IPS DF 6.9 (cell line): ENCODE measurements at places on chromosomes 1 and 21.

- H3K4me1 ChIP-seq: peaks cover 19% of the 10 kb centered on the region
- H3K4me3 ChIP-seq: no peak overlapping the region
- H3K27me3 ChIP-seq: no peaks in the 10 kb centered on the region
- no peak overlapping the region for H3K27ac ChIP-seq
- DNase-seq: no peak
- no peaks in the 10 kb centered on the region for H3K36me3 ChIP-seq
These were observed 123.4 kb upstream of the TNR start for GRCh38 chr1:175866776-175867175.

DNA sequence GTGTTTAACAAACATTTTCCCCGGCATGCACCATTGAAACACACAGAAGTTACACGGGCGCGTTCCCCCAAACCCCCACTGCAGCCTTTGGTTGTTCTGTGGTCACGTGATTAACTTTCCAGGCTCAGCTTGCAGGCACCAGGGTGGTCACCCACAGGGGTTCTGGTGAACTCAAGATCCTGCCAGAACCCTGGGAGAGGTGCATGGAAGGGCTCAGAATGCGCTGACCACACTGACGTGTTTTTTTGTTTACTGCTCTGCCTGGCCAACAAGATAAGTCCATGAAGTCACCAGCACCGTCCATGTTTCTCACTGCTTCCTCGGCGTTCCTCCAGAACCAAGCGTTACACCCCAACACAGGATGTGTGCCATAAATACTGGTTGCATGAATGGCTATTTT is 229.5 kb upstream of the VAMP3 start:
- H3K4me3 ChIP-seq: no peak overlapping the region
- DNase-seq: no peak
- no peaks in the 10 kb centered on the region for H3K27me3 ChIP-seq

- H3K27ac ChIP-seq: no peak overlapping the region
- H3K27me3 ChIP-seq: no peaks in the 10 kb centered on the region
- 0 out of 2 replicates have a peak, but pooled peaks cover 1% of the 10 kb centered on the region for H3K4me1 ChIP-seq
- no peak for DNase-seq
These were observed 186.3 kb downstream of the VPS13D start for GRCh38 chr1:12416101-12416500.

DNA sequence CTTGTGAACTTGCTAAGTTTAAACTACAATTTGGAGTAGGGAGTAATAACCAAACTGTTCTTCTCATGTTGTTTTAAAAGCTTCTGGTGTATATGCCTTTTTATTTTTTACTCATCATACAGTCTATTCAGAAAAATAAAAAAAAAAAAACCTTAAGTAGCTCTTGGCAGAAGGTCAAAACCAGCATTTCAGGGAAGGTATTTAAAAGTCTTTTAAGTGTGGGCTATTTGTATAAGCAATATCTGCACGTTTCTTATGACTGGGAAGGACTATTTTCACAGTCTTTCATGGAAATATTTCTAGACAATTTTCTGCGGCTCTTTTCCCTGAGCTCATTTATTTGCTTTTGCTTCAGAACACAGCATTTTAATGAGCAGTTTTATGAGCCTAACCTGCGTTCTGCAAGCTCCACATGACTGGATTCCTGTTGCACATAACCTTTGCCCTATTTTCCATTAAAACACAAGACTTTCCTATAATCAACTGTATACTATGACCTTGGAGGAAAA is 60.9 kb upstream of the C1orf105 start:
- no peak overlapping the region for H3K4me3 ChIP-seq
- DNase-seq: no peak
- H3K4me1 ChIP-seq: peaks cover 3% of the 10 kb centered on the region; the same call in 1 of the 2 replicates
- H3K36me3 ChIP-seq: no peaks in the 10 kb centered on the region
- no peaks in the 10 kb centered on the region; the same call in 1 of the 2 replicates for H3K27me3 ChIP-seq

DNA sequence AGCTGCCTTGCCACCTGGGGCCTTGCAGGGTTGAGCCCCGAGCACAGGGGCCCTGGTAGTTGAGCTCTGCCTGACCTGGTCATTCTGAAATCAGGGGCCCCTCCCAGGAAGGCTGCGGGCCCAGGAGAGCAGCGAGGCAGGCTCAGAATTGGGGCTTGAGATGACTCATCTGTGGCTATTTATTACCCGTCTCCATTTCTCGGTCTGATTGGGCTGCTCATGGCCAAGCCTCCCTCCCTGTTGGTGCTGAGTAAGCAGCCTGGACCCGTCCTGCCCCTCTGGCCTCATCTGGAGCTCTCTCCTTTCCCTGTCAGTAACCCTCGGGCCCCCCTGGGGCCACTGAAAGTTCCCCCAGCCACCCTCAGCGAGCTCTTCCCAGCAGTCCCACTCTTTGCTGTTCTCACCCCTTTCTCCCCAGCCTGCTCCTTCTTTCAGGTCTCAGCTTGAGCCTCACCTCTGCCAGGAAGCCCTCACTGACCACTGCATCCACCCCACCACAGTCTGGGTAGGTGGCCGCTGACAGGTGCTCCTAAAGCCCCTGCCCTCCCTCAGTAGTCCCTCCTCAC is 11.0 kb upstream of the TNFRSF8 start:
- no peaks in the 10 kb centered on the region for H3K27me3 ChIP-seq
- H3K4me1 ChIP-seq: peaks cover 2% of the 10 kb centered on the region
- no peak overlapping the region for H3K4me3 ChIP-seq
- H3K36me3 ChIP-seq: no peaks in the 10 kb centered on the region
- H3K27ac ChIP-seq: no peak overlapping the region
- no peak for DNase-seq

DNA sequence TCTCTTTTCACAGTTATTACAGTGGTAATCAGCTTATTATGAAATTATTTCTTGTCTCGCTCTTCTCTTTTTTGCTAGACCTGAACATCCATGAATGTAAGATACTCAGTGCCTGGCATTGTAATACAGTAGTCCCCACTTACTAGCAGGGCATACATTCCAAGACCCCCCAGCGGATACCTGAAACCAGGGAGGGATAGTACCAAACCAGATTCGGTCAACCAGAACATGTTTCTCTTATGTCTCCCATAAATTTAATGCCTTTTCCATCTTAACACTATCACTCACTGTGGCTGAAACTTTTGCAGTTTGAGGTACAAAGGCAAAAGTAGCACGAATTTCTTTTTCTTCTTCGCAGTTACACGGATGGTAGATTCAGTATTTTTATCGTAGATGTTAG is 24.6 kb upstream of the B3GALT2 start:
- H3K27me3 ChIP-seq: no peaks in the 10 kb centered on the region
- no peaks in the 10 kb centered on the region for H3K36me3 ChIP-seq
- no peak overlapping the region for H3K27ac ChIP-seq
- no peaks in the 10 kb centered on the region for H3K4me1 ChIP-seq
- DNase-seq: no peak

DNA sequence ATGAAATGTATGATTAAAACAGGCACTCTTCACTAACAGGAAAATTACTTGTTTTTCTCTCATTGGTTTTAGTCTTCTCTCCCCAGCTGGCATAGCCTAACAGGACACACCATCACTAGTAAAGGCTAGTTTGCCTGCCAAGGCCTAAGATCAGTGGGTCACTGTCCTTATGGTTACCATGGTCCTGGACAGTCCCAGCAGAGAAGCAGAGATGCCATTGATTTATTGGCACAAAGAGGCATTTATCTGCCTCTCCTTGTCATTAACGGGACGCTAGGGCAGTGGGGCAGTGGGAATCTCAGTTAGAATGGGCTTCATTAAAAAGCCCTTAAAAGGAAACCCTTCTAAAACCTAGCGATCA is 13.9 kb downstream of the CD247 start:
- no peak overlapping the region for H3K4me3 ChIP-seq
- peaks cover 2% of the 10 kb centered on the region; the same call in 1 of the 2 replicates for H3K4me1 ChIP-seq
- DNase-seq: no peak

DNA sequence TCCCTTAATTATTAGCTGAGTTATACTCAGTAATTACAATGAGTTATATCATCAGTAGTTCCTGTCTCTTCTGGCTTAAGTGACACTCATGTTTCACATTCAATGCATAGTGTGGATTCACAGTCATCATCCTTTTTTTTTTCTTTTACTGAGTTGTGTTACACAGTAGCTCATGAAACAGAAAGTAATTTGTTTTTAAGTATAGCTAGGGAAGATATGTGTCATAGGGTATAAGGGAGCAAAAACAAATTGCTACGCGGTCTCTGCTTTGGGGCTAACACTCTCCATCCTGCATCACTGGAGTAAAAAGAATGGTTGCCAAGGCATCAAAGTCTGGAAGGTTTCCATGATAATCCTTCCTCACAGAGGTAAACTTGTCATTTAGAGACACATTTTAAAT is 971.7 kb upstream of the NCAM2 start:
- H3K36me3 ChIP-seq: no peaks in the 10 kb centered on the region
- H3K4me1 ChIP-seq: no peaks in the 10 kb centered on the region; the same call in 1 of the 2 replicates

- H3K27ac ChIP-seq: no peak overlapping the region
- DNase-seq: no peak
- no peak overlapping the region for H3K4me3 ChIP-seq
- no peaks in the 10 kb centered on the region for H3K36me3 ChIP-seq
These were observed 44.2 kb downstream of the MAP3K7CL start for GRCh38 chr21:29174607-29175013.

DNA sequence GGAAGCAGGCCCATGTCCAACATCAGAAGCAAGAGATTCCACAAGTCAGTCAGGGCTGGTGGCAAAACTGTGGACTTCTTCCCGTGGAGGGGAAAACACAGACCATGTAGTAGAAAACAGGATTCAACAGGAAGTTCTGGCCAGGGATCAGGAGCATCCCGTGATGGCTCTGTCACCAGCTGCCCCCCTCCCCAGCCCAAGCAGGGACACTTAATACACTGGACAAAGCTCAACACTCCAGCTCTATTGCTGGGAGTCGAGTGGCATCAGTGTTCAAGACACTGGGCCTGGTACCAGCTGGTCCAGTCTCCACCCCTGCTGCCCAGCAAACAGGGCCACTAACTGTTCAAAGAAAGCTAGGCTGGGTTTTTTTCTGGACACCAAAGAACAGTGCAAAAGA is 3.7 kb downstream of the SLC45A3 start:
- H3K4me1 ChIP-seq: peaks cover 18% of the 10 kb centered on the region; the same call in 1 of the 2 replicates
- DNase-seq: no peak
- H3K27me3 ChIP-seq: no peaks in the 10 kb centered on the region
- no peaks in the 10 kb centered on the region for H3K36me3 ChIP-seq
- H3K4me3 ChIP-seq: no peak overlapping the region
- no peak overlapping the region for H3K27ac ChIP-seq

DNA sequence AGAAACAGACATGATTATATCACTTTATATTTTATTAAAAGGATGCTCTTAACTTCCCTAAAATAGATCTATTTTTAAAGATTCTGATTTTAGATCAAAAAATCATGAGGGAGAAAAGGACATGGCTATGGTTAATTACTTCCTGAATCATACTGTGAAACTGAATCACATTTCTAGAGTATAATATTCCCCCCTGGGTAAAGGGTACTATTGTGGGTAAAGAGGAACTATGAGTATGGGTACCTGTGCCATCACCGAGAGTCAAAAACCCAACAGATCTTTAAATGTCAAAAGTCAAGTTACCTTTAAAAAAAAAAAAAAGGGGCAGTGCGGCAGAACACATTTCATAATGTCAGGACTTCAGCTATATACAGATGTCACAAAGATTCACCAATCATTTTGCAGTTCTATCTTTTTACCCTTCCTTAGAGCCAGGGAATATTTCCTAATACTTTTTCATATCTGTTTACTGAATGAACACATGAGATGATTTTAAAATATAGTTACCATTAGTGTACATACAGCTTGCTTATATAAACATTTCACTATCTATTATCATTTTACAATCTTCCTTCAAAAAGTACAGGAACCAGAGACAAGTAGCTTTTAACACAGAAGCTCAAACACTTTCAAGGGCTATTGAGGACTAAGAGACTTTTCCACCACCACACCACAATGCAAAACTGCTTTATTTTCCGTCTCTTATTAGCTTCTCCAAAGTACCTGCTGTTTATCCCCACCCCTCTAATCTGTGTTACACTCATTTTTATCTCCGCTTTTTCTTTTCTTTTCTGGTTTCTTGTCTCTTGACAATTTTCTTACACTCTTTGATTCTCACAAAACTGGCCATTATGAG is 45.0 kb downstream of the EVI5 start:
- no peak overlapping the region for H3K27ac ChIP-seq
- no peaks in the 10 kb centered on the region for H3K4me1 ChIP-seq
- H3K27me3 ChIP-seq: no peaks in the 10 kb centered on the region
- DNase-seq: no peak
